ENCODE measurements at places on chromosomes 12 and 14.

- no peak for DNase-seq
These were observed 44.8 kb downstream of the PLXNC1 start for GRCh38 chr12:94193168-94193567.

- no peak for DNase-seq
These were observed 58.2 kb downstream of the LMNTD1 start for GRCh38 chr12:25494926-25495325.

DNA sequence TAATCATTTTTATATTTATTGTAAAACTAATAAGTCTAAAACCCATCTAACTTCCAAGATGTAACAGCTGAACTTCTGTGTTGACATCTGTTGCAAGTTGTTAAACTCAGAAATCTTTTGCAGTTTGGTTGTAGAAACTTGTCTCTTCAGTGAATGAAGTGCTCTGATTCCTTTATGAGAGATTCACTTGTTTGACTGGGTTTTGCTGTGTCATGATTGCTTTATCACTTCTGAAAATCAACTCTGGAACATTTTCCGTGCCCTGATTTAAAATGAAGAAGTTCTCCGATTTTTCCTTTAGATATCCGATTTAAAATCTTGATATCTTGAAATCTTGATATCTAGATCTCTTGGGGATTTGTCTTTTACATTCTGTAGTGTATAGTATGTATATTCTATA is 65.1 kb downstream of the DIP2B start:
- no peak for DNase-seq

- no peak for DNase-seq
These were observed 235.9 kb upstream of the KITLG start for GRCh38 chr12:88816201-88816600.

DNA sequence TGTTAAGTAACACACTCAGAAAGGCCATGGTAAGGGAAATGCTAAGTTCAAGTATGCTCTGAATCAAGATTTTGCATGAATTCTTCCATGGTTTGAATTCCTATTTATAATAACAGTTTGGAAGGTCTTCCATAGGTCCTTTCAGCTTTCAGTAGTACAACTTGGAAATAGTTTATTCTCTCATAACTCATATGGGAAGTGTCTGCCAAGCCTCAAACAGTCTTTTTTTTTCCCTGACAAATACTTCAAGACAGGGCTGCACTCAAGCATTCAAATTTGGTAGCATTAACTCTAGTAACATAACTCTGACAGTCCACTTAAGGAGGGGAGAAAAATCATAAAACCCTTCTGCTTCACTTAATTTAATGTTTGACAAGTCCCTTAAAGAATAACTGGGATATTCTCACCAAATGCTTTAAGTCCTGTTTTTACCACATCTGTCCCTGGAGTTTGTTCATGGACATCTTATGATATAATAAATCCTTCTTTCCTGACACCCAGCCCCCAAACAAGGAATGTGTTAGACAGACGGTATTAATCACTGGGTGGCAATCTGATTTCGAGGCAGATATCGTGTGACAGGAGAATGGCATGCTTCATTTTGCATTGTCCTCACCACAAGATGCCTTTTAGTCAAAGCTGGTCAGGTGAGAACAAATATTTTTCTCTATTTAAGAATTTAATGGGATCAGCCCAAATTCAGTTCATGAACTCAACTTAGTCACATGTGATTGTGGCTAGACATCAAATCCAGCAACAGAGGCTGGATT is 165.7 kb downstream of the BMP4 start:
- DNase-seq, result no peak

GRCh38 chr14:39912192-39913100 is 480.2 kb upstream of the FBXO33 start:
- DNase-seq, result peak; percentile 10

- no peak for DNase-seq
These were observed 23.2 kb downstream of the GPR68 start for GRCh38 chr14:91221270-91221669.

GRCh38 chr12:124835656-124836410 is 27.8 kb downstream of the SCARB1 start:
- no peak for DNase-seq

GRCh38 chr12:6851921-6852650 is at the start of gene USP5:
Gene USP5, plus strand, starts transcription at chr12:6852150. Its CDS starts 30 bp downstream, at chr12:6852180.
- peak; percentile 99 for DNase-seq

DNA sequence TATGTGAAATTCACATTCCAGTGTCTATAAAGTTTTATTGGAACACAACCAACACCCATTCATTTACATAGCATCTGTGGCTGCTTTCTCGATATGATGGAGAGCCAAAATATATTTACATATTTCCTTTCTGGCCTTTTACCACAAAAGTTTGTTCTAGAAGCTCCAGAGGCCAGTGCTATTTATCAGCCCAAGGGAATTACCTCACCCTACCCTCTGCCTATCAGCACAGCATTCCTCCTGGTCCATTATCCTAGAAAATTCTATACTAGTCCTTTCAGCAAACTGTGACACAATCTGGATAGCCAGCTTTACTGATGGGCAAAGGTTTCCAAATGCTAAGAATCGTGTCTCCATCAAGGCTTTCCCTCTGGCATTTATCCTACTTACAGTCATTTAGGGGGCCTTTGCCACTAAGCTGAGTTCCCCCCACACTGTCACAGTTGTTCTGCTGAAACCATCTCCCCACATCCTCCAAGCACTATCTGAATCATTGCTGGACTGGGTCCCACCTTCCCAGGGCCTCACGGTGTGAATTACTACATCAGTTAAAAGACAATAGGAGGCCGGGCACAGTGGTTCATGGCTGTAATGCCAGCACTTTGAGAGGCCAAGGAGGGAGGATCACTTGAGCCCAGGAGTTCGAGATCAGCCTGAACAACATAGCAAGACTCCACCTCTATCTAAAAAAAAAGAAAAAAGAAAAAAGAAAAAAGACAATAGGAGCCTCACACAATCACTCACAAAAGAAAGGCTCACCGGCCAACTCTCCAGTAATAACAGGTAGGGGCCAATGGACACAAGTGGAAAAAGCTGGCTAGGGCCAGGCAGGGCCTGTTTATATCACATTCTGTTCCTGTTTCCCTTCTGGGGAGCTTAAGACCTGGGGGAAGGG is 12.1 kb downstream of the SYNE3 start:
- DNase-seq, result peak; percentile 45

DNA sequence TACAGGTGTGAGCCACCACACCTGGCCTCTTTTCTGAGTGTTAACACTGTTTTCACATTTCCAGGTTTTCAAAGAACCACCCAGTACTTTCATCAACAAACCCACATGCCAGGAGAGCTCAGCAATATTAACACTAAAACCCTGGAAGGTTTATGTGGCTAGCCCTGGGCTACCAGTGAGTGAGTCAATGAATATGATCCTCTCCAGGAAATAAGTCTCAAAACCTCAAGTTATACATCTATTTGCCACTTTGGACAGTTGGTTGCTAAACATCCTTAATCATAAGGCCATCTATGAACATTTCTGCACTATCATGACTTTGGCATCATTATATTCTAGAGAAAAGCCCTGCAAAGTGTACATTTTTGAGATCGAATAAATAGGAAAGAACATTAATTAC is 6.3 kb upstream of the CDKL1 start:
- DNase-seq, result no peak

DNA sequence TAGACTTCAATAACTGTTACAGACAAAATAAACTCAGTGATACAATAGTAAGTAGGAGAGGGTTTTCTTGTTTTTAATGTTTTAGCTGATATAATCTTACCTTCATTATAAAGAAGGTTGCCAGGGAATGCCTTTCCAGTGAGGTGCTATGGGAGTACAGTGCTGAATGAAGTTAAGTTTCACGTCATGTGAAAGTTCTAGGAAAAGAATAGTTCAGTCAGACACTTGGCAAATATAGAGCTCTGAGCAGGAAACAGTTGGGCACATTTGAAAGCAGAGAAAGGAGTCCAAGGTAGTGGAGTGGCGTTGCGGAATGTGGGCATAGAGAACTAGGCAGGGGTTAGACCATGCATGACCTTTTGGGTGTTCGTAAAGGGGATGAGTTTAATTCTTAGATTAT is 88.6 kb upstream of the DCN start:
- no peak for DNase-seq

- no peak for DNase-seq
These were observed 221.5 kb upstream of the DAAM1 start for GRCh38 chr14:58966997-58967396.

DNA sequence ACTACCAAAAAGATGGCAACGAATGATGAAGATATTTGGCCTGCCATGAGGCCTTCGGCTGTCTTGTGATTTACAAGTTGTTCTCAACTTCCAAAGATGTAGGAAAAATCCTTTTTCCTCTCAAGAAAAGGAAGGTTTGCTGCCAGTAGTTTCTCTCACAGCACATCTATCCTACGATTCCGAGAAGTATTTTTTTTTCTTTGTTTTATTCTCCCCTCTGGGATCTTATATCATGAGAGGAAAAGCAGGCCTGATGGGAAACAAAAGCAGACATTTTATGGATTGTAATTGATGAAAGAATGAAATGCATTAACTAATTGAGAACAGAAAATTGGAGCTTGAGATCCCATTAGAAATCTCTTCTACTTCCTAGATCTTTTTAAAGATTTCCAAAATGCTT is 1197.9 kb upstream of the SEL1L start:
- DNase-seq, result no peak

DNA sequence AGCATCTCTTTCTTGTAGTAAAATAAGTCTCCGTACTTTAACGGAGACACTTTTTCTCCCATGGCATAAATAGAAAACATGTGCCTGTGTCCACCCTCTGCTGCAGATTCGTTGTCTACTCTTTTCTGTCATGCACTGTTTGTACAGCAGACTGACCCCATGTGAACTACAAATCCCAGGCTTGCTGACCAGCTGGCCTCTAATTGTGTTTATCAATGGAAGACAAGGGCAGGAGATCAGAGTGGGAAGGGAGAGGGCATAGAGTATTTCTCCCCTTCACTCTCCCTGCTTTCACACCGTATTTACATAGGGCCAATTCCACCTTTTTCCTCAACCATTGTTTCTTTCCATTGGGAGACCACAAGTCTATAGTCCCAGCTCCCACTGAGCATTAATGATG is 31.0 kb upstream of the TMTC2 start:
- no peak for DNase-seq

DNA sequence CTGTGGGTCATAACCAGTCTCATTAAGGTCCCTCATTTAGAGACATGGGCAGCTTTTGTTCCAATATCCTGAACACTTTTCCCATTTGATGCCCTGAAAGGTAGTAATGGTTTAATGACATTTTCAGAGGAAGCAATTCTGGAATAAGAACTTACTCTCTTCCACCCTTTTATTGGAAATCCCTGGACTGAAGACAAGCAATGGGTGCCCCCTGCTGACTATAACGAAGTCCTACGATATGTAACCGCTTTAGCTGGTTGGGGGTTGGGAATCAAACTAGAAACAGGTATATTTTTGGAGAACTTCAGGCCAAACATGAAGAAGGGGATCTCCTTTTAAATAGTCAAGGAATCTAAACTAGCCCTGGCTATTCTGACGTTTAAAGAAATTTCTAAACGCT is 20.5 kb downstream of the SARNP start:
- no peak for DNase-seq

- no peak for DNase-seq
These were observed 44.8 kb upstream of the PRMT8 start for GRCh38 chr12:3446235-3446634.

- no peak for DNase-seq
These were observed 267.9 kb upstream of the CAND1 start for GRCh38 chr12:67001251-67001650.

- DNase-seq, result no peak
These were observed 777.9 kb downstream of the FSCB start for GRCh38 chr14:43729143-43729542.

DNA sequence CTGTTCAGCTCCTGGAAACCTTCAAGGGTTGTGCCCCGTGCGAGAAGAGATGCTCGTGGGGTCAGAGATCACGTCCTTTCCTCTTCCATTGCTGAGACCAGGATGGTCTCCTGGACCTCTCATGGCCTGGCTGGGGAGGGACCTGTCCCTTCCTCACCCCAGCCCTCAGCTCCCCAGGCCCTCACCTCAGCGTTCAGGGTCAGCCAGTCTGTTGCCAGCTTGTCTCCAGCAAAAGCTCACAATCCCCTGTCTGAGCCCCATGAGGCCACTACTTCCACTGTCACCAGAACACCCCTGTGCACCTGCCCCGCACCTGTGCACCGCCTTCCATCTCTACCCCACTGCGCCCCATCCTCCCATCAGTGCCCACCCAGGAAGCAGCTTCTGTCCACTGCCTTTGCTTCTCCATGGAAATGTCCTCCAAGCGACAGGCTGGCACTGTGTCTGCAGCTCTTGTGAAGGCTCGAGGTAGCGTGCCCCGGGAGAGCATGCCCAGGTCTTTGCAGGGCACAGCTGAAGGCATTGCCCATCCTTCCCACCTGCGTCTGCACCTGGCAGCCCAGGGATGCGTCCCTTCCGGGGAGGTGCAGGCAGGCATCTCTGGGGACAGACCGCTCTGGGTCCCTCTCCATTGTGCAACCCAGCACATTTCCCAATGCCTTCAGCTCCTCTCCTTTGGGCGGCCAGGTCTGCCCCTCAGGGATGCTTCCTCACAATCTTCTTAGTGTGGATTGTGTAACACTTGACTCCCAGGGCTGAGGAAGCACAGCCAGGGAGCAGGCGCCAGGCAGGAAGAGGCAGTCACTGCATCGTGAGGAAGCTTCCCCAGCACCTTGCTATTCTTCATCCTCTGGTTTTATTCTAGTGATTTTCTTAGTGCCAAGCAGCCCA is 179.6 kb downstream of the ADGRD1 start:
- DNase-seq, result no peak

- no peak for DNase-seq
These were observed 469.8 kb upstream of the SEL1L start for GRCh38 chr14:82003426-82003825.

GRCh38 chr12:114817571-114818425 is 133.8 kb upstream of the TBX3 start:
- DNase-seq, result no peak

- no peak for DNase-seq
These were observed 17.4 kb downstream of the HDAC7 start for GRCh38 chr12:47802312-47802711.

- no peak for DNase-seq
These were observed 102.6 kb upstream of the KRR1 start for GRCh38 chr12:75613981-75614380.

GRCh38 chr12:47844264-47845019 is 24.7 kb upstream of the HDAC7 start:
- DNase-seq, result no peak

DNA sequence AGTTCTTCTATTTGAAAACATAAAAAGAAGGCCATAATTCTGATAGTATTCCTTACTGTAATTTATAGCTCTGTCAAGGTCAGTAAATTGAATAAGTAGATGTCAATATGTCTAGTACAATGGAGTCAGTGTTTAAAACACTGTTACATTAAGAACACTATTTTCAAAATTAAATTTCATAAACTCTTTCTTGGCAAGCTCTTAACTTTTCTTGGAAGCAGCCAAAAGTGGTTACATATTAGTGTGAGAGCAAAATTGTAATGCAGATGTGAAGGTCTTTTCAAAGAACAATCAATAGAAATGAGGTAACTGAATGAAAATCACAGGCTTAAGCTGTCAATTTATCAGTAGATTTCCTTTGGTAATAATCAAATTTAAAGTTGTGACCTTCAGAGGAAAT is 722.4 kb upstream of the NOVA1 start:
- DNase-seq, result no peak

- DNase-seq, result no peak
These were observed 10.5 kb upstream of the WNT5B start for GRCh38 chr12:1618489-1618888.

GRCh38 chr14:46048127-46048526 is 603.5 kb downstream of the RPL10L start:
- DNase-seq, result no peak

Data from activated CD4-positive, alpha-beta T cell treated with anti-CD3 and anti-CD28 coated beads for 48 hours (primary cell).